Right ventricle myocardium inferior (tissue), 1 donor: ENCODE measurements at places on chromosomes 1 and 21. TPM values are rescaled to one million over a fixed set of nuclear protein-coding genes. Genes with fewer than 3 reads are reported as not detected.

- DNase-seq = no peak
Measured at GRCh38 chr1:237769916-237770315, 120.8 kb downstream of the ZP4 start.

FAM163A gene
- 0.65 TPM for total RNA-seq

RNF186 gene
- not detected for total RNA-seq

FLG gene
- not detected for total RNA-seq
